Hypothalamus (tissue), 51 donors: ENCODE measurements at places on chromosomes 16 and 17.

GRCh38 chr17:73369111-73369521 is 57.3 kb upstream of the CDC42EP4 start:
- no peak for DNase-seq

DNA sequence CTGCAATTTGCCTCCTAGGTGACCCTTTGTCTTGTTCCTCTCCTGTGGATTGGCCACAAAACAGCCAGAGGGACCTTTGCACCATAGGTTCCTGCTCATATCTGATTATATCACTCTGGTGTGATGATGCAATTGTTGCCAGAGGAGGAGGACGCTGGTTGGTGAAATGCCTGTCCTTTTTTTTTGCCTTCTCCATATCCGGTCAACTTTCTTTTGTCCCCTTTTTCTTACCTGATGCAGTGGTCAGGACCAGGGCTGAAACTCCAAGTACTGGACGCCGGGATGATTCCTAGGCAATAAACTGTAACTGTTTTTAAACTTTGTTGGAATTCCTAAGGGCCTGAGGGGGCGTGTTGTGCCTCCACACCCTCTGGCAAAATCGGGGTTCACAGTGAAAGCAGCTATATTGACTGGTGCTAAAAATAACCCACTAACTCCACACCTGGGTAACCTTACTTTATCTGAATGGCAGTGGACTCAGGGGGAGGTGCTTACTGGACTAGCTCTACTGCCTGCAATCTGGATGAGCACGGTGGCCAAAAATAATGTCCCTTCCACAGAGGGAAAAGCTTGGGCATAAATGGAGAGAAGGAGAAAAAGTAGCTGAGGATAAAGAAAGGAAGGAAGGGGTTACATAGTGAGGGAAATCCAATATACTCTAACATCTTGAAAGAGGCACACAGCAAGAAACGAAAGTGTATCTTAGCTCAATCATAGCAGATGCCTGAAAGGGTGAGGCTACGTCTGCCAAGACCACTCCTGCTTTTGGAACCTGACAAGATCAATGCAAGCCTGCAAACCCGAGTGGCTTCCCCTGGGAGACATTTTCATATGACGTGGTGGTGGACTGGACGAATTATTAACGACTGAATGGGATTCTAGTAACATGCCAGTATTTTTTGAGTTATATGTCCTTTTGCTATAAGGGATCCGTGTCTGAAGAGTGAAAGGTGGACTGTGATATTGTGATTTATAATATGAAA is 28.4 kb upstream of the ZNF423 start:
- no peak for DNase-seq

GRCh38 chr16:12763517-12763916 is 40.2 kb downstream of the CPPED1 start:
- DNase-seq: no peak

DNA sequence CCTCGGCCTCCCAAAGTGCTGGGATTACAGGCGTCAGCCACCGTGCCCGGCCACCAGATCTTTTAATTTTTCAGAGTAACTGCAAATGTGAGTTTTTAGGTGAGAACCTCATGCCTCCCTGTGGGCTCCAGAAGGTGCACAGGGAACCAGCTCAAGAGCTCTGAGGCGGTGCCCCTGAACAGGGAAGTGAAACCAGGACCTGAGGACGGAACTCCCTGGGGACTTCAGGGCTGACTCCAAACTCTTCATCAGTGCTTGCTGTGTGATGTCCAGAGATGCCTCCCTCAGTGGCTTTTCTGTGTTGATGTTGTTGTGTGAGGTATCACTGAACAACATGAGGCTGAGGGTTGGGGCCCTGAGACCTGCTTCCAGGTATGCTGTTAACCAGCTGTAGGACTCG is 23.8 kb downstream of the SLC12A3 start:
- no peak for DNase-seq

- no peak for DNase-seq
These were observed 51.7 kb downstream of the NXN start for GRCh38 chr17:927611-928461.

- no peak for DNase-seq
These were observed 138.2 kb downstream of the C16orf95 start for GRCh38 chr16:87178977-87179376.

DNA sequence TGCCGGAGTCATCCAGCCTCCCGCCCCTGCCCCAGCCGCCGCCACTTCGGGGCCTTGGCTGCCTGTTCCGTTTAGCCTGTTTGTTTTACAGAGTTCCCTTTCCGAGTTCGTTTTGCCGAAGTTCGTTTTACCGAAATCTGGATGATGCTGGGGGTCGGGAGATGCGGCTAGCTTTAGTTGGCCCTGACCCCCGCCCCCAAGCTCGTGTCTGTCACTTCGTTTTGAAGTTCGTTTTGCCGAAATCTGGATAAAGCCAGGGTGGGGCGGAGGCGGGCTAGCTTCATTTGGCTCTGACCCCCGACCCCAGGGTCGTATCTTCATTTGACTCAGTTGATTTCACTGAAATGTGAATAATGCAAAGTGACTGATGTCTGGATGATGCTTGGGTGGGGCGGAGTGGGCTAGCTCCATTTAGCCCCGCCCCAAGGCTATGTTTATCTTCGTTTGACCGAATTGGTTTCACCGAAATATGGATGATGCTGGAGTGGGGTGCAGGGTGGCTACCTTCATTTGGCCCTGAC is 591 bp downstream of the PSMD7 start:
- DNase-seq: no peak

DNA sequence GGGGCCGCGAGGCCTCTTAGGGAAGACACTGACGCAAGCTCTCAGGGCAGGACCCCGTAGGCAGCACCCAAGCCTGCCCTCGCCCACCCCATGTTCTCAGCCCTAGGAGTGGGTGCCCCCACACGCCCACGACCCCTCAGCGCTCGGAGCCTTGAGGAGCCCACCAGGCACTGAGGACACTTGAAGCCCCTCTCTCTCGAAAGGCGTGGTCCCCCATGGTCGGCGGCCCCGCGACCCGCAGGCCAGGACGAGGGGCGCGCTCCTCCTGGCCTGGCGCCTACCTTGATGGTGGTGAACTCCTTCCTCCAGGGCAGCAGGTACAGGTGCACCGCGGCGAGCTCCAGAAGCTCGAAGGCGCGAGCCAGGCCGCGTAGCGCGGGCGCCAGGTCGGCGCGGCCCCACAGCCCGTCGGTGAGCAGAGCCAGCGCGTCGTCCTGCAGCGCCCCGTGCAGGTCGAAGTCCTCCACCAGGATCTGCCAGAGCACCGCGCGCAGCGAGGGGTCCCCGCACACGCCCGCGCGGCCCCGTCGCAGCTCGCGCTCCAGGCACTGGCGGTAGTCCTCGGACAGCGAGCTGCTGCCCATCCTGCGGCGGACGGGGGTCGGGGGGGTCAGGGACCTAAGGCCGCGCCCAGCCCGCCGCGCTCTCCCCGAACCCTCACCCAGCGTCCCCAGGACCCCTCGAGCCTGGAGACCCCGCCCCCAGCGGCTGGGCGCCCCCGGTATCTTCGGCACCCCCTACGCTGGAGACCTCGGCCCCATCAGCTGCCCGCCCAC is 668 bp downstream of the SPATA2L start:
- DNase-seq: no peak

DNA sequence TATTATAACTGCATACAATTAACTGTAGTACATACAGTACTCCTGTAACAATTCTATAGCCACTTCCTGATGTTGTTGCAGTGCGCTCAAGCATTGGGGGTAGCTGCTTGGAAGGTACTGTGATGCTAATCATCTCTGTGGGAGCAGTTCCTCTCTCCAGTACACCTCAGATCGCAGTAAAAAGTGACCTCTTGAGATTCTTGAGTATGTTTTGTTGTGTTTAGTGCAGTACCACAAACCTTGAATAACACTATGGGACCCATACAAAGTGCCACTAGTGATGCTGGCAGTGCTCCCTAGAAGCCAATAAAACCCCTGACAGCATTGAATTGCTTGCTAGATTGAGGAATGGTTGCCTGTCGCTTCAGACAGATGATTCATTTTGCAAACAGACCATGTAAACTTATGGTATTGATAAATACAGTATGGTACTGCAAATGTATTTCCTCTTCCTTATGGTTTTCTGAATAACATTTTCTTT is 193.0 kb downstream of the SPECC1 start:
- no peak for DNase-seq

DNA sequence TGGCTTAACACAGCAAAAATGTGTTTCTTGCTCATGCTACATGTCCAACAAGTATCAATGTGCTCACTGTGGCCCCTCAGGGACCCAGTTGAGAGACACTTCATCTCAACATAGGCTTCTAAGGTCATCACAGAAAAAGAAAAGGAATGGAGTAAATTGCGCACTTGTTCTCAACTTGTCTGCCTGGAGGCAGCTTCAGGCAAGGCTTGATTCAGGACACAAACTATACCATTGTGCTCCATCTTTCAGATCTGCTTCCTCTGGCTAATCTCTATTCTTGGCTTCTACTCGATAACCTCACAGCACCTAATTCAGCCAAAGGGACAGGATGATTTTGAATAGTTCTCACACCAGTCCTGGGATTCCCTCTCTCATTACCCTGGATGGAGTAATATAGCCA is 35.6 kb downstream of the HS3ST2 start:
- DNase-seq: no peak

- DNase-seq: no peak
These were observed 3.0 kb downstream of the DOC2B start for GRCh38 chr17:178292-179065.

GRCh38 chr17:613725-614124 is 100.9 kb downstream of the VPS53 start:
- no peak for DNase-seq

GRCh38 chr16:33877-34647 is 19.3 kb downstream of the POLR3K start:
- DNase-seq: no peak

DNA sequence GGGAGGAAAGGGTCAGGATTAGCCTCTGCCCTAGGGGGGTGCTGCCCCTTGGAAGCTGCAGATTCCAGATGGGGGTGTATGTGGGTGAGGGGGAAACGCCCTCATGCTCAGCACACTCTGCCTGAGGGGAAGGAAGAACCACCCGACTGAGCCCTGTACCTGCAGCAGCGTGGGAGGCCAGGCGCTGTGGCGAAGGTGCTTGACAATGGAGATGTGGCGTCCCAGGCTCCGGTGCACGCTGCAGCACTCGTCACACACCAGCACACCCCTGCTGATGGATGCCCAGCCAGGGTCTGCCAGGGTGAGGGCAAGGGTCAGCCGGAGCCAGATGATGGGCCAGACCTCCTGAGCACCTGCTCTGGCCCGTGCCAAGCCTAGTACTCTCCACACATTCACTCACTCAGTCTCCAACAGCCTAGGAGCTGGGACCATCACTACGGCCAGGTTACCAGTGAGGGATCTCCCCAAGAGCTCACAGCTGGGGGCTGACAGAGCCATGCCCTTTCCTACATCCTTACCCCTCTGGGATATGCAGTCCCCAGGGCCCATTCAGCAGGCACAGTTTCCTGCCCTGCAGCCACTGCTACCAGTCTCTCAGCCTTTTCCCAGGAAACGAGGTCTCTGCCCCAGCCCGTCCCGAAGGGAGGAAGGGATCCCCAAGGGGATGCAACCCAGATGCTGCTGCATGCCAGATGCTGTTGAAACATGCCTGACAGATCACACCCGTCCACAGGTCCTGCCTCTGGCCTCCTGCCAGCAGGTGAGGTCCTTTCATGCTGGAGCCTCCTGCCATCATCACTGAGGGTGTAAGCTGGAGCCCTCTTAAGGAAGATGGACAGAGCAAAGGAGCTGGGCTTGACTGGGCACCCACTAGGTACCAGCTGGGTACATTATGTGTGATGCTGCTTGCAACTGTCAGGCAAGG is 5.9 kb downstream of the GIT1 start:
- DNase-seq: no peak

DNA sequence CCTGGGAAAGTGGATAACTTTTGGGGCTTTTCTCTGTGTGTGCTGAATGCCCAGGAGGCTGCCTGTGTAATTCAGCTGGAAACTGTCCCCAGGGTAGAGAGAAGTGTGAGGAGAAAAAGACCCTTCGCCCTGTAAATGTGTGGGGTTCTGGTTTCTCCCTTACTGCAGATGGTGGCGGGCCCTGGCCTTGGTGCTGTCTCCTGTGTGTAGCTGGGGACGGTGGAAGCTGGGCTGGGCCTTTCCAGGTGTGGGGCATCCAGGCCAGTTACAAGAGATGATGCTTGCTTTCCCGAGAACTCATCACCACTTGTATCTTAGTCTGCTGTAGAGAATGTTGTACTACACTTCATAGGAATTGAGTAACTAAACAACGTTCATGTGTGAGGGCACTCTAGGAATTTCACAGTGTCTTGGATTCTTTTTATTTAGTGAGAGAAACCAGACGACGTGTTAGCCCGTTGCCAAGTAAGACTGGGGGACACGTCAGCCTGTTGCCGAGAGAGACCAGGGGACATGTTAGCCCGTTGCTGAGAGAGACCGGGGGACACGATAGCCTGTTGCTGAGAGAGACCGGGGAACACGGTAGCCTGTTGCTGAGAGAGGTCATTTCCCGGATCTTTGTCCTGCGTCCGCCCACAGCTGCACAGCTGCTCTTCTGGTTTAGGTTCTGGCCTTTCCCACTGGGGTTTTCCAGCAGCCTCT is 43.1 kb downstream of the TBCD start:
- DNase-seq: no peak

DNA sequence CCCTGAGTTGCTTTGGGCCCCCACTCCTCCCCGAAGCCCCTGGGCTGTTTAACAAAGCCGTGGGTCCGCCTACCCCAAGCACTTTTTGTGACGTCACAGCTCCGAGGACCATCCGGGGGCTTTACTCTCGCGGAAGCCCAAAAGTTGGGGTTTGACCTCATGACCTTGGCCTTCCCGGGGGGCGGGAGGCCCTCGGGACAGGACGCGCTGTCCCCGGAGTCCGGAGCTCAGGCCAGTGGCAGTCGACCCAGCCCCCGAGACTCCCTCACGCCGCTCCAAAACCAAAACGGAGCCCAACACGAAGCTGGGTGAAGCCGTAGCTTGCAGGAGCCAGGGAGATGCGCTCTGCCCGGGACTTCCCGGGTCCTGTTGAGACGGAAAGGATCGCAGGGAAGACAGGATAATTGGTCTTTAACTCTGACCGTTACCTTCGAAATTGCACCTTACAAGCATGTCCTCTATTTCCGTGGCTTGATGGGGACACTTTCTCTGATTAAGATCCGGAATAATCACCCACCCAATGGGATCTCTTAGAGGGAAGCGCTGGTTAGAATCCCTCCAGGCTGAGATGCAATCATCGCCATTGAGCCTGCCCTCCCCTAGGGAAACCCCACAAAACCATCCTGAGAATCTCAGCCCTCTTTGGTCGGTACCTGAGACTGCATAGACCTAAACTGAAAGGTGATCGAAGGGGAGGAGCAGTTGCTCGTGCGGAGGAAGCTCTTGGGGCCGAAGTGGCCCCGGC is 4.9 kb upstream of the SOX9 start:
- DNase-seq: no peak

- DNase-seq: no peak
These were observed 6.3 kb upstream of the FOXN1 start for GRCh38 chr17:28499684-28500357.
